IMR-90 (cell line): ENCODE measurements at places on chromosomes 4 and X.

DNA sequence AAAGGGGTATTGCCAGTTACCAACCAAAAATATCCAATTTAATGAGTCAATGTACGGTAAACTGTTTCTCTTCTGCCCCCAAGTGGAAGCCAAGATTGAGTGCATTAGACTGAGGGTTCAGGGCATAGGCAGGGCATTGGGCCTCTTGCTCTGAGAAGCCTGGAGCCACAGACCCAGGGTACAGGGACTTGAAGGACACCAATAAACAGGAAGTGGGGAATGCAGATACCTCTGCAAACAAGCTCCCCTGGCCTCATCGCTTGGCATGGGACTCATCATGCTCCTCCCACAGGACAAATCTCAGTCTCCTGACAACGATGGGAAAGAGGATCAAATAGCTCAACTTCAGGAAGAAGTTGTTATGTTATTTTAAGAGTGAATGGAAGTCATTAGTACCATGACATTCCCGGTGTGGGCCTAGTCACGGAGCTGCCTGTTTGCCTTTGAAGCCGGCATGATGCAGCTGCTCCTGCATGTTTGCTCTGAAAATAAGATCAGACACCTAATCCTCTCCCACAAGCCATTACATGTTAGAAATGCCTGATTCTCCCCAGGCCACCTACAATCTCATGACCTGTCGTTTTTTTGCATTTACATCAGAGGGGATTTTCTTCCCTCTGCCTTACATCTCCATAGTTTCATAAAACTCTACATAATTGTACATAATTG is 224.2 kb downstream of the RCHY1 start:
- DNase-seq, result no peak

DNA sequence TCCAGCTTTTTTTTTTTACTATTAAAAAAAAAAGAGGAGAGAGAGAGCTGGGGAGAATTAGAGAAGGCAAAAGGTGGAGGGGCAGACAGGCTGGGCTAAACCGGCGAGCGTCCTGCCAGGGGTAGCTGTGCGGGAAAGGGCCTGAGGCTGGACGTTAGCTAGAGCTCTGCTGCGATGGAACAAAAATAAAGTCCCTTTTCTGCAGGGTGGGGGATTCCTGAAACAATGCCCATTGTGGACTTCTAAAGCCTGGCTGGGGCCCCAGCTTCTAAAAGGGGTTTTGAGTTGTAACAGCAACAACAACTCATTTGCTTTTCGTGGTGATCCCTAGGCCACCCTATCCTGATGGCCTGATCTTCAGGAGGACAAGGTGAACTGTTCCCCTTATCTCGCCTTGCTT is 311.7 kb downstream of the FBXW7 start:
- no peak for DNase-seq

GRCh38 chr4:35970366-35970960 is 273.9 kb downstream of the ARAP2 start:
- DNase-seq, result no peak

- no peak for DNase-seq
These were observed at the start of gene TMEM31 for GRCh38 chrX:103710609-103711008. Gene TMEM31, plus strand, starts transcription at chrX:103710909. Its CDS starts 1,350 bp downstream, at chrX:103712259.

GRCh38 chr4:166259081-166259480 is 386.0 kb downstream of the TLL1 start:
- no peak for DNase-seq

DNA sequence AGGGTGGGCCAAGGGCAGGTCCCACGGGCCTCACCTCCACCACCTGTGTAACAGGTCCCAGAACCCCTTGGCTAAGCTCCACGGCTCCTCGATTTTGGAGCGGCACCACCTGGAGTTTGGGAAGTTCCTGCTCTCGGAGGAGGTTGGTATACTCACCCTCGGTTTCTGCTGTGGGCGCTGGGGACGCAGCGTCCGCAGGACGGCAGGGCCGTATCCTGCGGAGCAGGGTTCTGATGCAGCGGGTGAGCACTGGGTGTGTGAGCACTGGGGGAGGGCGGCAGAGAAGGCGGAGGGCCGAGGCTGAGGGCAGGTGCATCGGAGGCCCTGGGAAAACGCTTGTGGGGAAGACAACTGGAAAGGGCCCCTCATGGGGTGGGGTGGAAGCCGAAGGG is 11.0 kb downstream of the ATP5ME start:
- DNase-seq, result no peak
